CD4-positive, alpha-beta T cell treated with Interleukin-15 for 4 hours (primary cell): ENCODE measurements at places on chromosomes 1 and 21.

- DNase-seq, result no peak
These were observed 13.5 kb downstream of the NTRK1 start for GRCh38 chr1:156874142-156874541.

DNA sequence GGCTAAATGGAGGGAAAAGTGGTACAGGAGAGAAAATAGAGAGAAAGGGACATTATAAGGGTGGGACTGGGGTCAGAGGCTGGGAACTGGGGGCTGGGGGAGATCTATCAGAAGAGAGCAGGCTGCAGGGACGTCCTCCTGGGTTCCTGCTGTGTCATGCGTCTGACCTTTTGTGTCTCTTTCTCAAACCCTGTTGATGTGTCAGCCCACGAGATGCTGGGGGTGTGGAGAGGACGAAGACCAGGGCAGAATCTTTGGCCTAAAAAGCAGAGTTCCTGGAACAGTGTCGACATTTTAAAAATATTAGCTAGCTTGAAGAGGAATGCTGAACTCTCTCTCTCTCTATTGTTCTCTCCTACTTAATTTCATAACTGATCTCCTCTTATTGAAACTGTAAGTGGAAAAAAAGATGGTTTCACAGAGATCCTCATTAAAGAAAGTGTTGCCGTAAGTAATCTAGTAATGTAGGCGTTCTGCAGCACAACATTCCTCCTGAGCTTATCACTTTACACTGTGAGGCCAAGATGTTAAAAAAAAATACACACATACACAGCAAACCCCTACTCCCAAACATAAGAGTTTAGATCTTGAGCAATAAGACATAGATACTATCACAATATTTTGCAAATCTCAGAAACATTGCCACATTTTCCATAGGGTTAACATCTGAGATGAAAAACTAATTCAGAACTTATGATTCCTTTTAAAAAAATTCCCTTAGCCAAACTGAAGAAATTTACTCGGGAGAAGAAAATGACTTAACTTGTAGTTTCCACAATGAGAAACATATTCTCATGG lies 52.6 kb downstream of the RUNX1 start:
- no peak for DNase-seq

GRCh38 chr21:38887062-38887686 lies 81.4 kb downstream of the ETS2 start:
- DNase-seq, result no peak

GRCh38 chr1:243291292-243291691 lies 35.5 kb downstream of the SDCCAG8 start:
- no peak for DNase-seq

GRCh38 chr1:242318140-242318539 lies 206.4 kb downstream of the PLD5 start:
- no peak for DNase-seq

GRCh38 chr1:34842952-34843371 lies 16.6 kb downstream of the SMIM12 start:
- no peak for DNase-seq

GRCh38 chr1:86382878-86383277 lies 13.2 kb downstream of the ODF2L start:
- DNase-seq, result no peak

GRCh38 chr1:11488966-11489625 lies 10.1 kb downstream of the DISP3 start:
- DNase-seq, result no peak

- no peak for DNase-seq
These were observed 22.5 kb downstream of the SLC45A1 start for GRCh38 chr1:8340448-8340847.

DNA sequence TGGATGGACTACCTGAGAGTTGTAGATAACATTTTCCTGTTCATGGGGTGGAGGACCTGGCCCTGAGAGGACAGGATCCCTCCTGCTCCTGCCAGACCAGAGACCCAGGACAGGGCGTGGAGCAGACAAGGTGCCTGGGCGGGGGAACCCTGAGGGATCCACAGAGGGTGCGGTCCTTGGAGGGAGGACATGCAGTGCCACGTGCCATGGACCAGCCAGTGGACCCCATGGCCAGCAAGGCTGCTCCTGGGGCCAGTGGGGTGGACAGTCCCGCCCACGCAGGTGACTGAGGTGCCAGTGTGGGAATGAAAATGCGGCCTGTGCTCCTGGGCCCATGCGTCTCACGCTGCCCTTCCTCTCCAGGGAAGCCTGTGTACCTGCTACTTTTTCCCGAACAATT lies 3.6 kb downstream of the RER1 start:
- DNase-seq, result no peak

- no peak for DNase-seq
These were observed 37.9 kb downstream of the CDK18 start for GRCh38 chr1:205542367-205542766.

DNA sequence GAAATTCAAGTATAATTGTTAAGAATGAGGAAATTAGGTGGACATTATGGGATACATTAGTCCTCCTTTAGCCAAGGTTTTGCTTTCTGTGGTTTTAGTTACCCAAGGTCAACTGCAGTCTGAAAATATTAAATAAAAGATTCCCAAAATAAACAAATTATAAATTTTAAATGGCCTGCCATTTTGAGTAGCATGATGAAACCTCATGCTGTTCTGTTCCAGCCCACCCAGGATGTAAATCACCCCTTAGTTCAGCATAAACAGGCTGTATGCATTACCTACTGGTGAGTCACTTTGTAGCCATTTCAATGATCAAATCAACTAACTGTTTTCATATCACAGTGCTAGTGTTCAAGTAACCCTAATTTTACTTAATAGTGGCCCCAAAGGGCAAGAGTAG lies 132.5 kb upstream of the LYPLAL1 start:
- no peak for DNase-seq
